Endodermal cell (in vitro differentiated cells): ENCODE measurements at places on chromosomes 5 and 9. TPM values are rescaled to one million over a fixed set of nuclear protein-coding genes. Genes with fewer than 3 reads are reported as not detected.

DNA sequence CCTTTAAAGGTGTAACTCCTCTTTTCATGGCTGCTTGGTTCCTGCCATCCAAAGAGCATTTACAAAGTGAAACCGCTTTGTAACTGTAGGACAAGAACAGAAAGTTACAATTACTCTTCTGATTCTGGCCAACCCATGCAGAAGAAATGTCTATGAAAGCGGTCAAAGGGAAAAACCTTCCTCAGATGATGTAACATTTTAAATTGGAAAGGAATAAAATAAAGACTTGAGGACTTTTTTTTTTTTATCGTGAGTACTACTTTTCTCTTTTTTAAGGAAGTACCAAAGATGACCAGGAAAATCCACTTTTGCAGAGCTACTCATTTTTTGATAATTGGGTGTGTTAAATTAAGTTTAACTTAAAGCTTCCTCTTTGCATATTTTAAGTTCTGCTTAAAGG, 13.0 kb upstream of the C9orf72 start:
- no peak for DNase-seq

PDE8B gene
- 0.09 and 0.20 TPM in 2 replicates for total RNA-seq

- DNase-seq: no peak
Observed at GRCh38 chr9:92661127-92661526, 8.8 kb downstream of the IPPK start.

DNA sequence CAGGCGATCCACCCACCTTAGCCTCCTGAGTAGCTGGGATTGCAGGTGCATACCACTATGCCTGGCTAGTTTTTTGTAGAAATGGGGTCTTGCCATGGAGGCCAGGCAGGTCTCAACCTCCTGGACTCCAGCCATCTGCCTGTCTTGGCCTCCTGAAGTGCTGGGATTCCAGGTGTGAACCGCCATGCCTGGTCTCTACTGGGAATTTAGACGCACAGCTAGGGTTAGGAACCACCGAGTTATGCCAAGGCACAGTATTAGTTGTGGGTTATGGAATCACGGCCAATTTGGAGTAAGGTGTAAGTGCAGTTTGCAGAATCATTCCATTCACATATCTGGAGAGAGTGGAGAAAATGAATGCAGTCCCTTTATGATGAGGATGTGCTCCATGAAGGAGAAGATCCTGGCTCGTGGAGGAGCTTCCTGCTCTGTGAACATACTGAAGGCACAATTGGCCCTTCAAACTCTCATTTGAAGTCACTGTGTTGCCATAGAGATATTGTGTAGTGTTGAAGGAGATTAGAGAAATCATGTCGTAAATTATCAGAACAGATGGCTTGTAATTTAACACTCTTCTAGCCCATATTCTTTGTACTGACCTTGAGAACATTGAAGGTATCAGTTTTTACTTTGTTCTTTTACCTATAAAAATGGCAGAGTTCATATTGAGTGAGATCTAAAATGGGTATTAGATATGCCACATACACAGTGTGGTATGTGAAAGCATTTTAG, 18.8 kb downstream of the TRIO start:
- DNase-seq: no peak

GRCh38 chr5:4907571-4907970, 232.6 kb upstream of the ADAMTS16 start:
- DNase-seq: no peak

DNA sequence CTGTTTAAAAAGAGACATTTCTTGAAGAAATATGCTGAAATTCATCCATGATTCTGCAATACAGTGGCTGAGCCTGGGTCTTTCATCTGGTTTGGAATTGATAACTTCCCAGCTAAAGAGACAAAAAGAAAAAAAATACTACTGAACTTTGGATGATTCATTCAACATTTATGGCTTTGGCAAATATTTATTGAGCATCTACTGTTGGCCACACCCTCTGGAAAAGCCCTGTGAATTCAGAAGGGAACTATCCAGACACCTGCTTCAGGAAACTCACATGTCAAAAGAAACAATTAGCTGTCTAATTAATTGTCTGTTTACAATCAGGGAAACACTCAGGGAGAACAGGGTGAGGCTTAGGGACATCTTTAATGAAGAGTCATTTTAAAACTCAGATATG, 17.8 kb upstream of the ZNF622 start:
- DNase-seq: no peak

TYRP1 gene
- total RNA-seq: 0.11 to 0.57 TPM in 2 of 3 replicates, not detected in the other
